Stimulated activated CD4-positive, alpha-beta T cell treated with anti-CD3 and anti-CD28 coated beads, Interleukin-4, amount 100 ng/mL, for 24 hours (primary cell): ENCODE measurements at places on chromosomes 3 and 15.
A peak's percentile ranks its signal among the peaks of the same experiment; 100 is the strongest.

- DNase-seq = no peak
Observed at GRCh38 chr3:55368366-55368765, 118.7 kb downstream of the WNT5A start.

- no peak for DNase-seq
Observed at GRCh38 chr3:31688984-31689383, 156.3 kb downstream of the STT3B start.

DNA sequence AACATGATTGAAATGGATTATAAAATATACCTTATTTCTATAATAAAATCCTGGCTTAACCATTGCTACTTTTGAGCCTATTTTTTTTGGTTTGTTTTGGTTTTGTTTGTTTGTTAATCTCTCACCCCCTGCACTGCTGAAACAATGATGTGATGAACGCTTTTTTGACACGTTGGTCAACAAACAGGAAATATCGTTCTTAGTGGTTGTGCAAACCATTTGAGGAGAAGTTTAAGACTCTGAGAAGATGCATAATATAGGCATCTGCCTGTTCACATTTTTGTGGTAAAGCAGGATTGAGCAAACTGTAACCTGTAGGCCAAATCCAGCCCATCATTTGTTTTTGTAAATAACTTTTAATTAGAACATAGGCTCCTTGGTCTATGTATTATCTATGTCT is 75.5 kb upstream of the MDFIC2 start:
- DNase-seq = no peak

GRCh38 chr15:39250460-39251186 is 330.3 kb upstream of the THBS1 start:
- DNase-seq = no peak

DNA sequence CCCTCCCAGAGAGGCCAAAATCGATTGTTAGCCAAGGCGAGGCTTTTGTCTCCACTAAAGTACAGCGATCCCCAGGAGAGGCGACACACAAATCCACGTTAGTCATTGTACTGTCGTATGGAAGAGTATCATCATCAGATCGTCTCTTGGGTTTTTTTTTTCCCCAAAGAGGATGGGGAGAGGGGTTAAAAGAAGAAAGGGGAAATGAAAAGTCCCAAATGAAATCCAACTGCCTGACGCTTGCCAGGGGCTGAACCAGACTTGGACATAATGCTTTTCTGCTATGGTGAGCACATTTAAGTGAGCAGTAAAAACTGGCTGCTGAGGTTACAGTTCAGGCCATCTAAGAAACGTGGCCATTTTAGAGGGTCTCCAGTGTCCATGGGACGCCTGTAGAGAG is 37.9 kb upstream of the CTSH start:
- DNase-seq = no peak

DNA sequence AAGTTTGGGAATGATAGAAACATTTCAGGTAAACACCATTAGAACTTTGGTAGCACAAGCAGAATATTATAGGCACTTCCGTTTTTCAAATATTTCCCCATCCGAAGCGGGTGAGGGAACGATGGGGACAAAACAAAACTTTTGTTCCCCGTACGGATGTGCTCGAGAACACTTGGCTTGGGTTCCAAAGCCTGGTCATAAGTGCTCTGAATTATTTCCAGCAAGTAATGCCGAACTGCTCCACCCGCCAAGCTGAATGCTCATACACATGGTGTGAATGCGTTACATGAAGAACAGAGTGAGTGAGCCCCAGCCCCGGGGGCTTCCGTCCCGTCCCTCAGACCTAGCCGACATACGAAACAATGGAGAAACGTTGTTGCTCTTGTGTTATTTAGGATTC is 438.2 kb upstream of the ARRDC4 start:
- no peak for DNase-seq

DNA sequence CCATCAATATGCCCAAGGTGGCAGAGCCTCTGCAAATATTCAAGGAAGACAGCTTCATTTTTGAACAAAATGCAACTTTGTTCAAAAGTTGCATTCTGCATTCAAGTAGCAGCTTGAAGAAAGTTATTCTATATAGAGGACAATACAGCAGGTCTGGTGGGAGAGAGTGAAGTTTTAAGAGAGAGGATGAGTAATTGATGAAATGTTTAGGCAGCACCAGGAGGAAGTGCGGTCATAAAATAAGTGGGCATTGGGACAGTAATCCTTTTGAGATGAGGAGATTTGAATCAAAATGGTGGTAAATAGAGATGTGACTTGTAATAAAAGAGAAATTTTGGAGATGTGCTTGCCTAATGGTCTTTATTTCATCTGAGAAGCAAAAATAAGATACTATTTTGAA is 607.3 kb upstream of the ZNF385D start:
- DNase-seq = no peak

GRCh38 chr3:171883257-171883892 is 40.2 kb downstream of the TMEM212 start:
- DNase-seq = no peak

- DNase-seq = no peak
Observed at GRCh38 chr3:119324899-119325298, 30.7 kb downstream of the ARHGAP31 start.

- DNase-seq = peak; percentile 100
Observed at GRCh38 chr3:133573054-133573628, 345 bp upstream of the CDV3 start.

GRCh38 chr3:46874430-46874829 is 3.1 kb upstream of the PTH1R start:
- DNase-seq = no peak

- no peak for DNase-seq
Observed at GRCh38 chr3:39013289-39013688, 38.5 kb downstream of the SCN11A start.

DNA sequence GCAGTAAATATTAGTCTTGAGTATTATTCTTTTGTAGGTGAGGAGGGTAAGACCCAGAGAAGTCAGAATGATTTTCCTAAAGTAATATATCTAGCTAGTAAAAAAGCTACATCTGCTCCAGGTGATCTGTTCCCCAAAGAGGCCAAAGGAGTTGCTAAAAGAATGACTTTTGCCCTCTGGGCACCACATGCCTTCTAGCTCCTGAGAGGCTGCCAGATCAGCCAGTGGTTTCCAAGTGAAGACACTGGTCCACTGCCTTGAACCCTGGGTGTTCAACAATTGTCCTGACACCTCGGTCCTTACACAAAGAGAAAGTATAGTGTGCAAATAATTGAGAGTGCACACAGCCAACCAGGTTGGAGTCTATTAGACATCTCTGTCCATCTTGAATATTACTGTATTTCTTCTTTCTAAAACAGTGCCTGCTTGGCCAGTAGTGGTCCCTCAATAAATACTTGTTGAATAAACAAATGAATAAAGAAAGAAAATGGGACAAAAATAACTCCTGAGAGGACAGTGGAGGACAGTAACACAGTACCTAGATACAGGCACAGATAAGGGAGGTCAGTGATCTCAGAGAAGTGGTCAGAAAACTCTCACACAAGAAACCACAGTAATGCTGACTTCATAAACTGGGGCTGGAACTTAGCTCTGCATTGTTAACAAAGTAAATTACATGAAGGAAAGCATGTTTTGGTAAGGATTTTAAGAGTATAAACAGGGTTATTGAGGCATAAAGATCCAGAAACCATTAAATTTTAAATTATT is 56.6 kb upstream of the CSTA start:
- no peak for DNase-seq

DNA sequence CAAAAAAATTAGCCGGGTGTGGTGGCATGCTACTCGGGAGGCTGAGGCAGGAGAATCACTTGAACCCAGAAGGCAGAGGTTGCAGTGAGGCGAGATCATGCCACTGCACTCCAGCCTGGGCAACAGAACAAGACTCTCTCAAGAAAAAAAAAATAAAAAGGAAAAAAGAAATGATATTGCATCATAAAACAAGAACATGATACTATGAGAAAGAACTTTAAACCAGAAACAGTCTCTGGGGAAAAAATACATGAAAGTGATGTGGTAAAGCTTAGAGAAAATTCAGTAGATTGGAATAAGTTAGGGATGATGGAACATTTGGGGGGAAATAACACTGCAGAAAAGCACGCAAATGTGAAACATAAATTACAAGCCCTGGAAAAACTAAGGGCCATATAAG is 54.7 kb downstream of the CRYGS start:
- DNase-seq = no peak

- DNase-seq = no peak
Observed at GRCh38 chr3:120741837-120742197, 499 bp downstream of the RABL3 start.

- DNase-seq = no peak
Observed at GRCh38 chr3:64440498-64440897, 215.2 kb upstream of the PRICKLE2 start.

- DNase-seq = peak; percentile 71
Observed at GRCh38 chr15:71743861-71744382, 66.4 kb upstream of the NR2E3 start.

DNA sequence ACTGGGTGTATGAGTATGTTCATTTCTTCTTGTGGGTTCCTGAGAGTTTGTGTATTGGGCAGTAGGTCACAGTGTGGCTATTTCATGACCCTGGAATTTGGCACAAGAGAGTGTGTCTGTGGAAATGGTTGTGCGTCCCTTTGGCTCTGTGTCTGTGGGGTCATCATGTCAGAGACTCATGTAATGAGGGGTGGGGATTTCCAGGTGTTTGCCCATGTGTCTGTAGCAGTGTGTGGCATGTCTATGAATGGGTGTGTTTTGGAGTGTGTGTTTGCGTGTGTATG is 1.3 kb upstream of the GATA2 start:
- no peak for DNase-seq

DNA sequence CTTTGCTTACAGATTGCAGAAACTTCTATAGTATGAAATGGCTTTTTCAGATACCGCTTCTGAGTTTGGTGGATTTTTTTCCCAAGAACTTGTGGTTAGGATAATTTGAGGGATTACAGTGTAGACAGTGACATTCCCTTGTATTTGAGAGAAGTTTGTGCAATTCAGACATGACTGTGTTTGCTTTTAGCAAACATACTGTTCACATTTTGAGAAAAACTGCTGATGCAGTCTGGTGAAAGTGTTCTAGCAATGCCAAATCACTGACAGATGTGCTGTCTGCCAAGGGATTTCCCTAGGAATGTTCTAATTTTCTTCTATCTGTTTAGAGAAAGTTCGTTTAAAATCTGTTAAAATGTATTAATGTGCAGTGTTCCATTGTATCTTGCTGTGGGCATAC is 652.6 kb downstream of the FHIT start:
- DNase-seq = no peak

- peak; percentile 18 for DNase-seq
Observed at GRCh38 chr3:15097891-15098290, 1.1 kb downstream of the RBSN start.
